ENCODE measurements at places on chromosomes 11 and 22. TPM values are rescaled to one million over a fixed set of nuclear protein-coding genes. Genes with fewer than 3 reads are reported as not detected.

- DNase-seq: no peak
Observed at GRCh38 chr11:17822401-17822781, 87.8 kb downstream of the KCNC1 start.

- DNase-seq: peak; percentile 16
Observed at GRCh38 chr11:111762981-111763643, 3.1 kb downstream of the PPP2R1B start.

- DNase-seq: peak; percentile 75
Observed at GRCh38 chr11:118572981-118573550, 857 bp downstream of the ARCN1 start.

DNA sequence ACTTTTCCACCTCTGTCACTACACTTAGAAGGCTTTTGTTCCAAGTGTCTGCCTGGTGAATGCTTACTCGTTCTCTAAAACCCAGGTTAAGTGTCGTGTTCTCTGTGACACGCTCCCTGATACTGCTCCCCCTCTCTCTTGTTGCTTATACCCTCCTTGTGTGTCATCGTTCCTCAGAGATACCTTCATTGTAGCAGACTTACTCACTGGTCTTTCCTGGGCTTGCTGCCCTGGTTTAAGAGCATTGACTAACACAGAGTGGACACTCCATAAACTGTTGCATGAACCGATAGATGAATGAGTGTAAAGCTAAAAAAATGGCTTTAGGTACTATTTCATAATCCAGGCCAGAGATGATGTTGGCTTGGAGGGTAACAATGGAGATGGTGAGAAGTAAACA, 171.3 kb downstream of the GRIK4 start:
- DNase-seq: no peak

DNA sequence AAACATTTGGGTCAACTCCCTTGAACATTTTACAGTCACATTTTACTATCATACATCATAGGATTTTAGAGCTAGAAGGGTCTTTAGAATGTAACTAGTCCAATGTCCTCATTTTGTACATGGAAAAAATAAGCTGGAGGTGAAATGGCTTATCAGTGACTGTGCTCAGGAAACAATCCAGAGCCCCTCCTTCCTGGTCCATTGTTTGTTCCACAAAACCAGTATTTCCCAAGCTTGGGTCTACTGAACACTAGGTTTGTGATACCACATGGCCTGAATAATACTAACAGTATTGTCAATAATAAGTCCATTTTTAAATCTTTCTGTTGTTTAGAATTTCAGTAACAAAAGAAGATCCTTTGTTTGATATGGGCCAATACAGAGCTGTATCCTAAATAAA, 27.1 kb downstream of the PDGFD start:
- no peak for DNase-seq

The SHISAL1 gene
- 3.0 TPM for total RNA-seq

GRCh38 chr11:45563171-45563570, 102.3 kb downstream of the CHST1 start:
- DNase-seq: no peak

The CNTN5 gene
- total RNA-seq: under 0.01 TPM
